ENCODE measurements at places on chromosomes 13 and 19.
A peak's percentile ranks its signal among the peaks of the same experiment; 100 is the strongest.

DNA sequence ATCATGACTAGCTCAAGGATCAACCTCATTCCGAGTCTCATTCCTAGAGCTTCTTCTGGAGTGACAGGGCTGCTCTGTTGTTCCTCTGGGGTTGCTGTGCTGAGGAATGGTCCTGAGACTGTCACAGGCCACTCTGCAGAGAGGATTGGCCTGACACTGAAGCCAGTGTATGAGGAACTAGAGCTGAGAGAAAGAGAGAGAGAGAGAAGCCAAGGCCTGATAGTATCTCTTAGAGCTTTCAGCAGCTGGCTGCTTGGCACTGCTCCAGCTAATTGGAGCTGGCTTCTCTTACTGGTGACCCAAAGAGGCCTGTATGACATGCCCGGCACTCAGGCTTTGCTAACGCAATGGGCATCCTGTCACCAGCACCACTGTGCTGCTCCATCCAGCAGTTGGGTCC is 73.4 kb upstream of the FLT1 start:
- peak; percentile 8 for DNase-seq

DNA sequence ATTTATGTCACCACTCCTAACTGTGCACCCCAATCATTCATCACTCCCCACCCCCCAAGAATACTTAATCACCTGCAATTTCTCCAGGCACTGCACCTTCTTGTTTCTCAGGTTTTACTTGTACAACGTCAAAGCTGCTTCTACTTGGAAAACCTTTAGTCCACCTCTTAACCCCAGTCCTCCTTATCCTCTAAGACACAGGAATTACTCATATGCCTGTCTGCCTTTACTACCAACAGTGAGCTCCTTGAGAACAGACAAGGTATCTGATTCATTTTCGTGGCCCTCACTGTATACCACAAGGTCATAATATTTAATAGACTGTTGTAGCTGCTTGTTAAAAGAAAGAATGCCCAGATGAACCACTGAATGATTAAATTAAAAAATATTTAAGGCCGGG is 21.0 kb upstream of the NDFIP2 start:
- no peak for DNase-seq

DNA sequence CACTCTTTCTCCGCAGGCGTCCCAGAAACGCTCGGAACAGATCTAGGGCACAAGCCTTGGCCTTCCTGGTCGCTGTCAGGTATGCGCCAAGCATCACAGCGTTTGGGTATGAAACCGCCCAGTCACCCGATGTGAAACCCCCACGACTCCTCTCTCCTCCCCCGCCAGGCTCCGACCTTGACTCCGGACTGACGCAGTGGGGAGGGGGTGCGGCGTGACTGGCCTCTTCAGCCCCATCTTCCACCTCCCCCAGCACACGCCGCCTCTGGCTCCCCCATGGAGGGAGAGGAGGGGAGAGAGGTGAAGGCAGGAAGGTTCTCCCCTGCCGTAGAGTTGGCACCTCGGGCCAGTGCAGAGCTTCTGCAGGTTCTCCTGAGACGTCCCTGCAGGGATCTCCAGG is 22.0 kb upstream of the ARHGEF7 start:
- DNase-seq, result no peak

DNA sequence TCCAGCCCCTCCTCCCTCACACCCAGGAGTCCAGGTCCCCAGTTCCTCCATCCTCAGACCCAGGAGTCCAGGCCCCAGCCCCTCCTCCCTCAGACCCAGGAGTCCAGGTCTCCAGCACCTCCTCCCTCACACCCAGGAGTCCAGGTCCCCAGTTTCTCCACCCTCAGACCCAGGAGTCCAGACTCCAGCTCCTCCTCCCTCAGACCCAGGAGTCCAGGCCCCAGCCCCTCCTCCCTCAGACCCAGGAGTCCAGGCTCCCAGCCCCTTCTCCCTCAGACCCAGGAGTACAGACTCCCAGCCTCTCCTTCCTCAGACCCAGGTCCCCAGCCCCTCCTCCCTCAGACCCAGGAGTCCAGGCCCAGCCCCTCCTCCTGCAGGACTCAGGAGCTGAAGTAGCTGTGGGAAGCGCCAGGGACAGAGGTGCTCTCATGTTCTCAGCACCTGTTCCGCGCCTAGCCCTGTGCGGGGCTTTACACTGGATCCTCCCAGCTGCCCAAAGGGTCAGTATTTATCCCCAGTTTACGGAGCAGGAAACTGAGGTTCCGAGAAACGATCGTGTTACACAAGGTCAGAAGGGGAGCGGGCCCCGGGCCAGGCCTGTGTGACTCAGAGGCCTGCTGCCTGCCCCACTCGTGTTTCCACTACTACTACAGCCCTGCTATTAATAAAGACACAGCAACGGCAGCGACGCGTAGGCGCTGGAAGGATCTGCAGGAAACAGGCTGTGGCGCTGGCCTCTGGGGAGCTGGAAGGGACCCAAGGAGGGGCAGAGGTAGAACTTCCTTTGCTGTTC is 1.7 kb upstream of the SBK3 start:
- no peak for DNase-seq

DNA sequence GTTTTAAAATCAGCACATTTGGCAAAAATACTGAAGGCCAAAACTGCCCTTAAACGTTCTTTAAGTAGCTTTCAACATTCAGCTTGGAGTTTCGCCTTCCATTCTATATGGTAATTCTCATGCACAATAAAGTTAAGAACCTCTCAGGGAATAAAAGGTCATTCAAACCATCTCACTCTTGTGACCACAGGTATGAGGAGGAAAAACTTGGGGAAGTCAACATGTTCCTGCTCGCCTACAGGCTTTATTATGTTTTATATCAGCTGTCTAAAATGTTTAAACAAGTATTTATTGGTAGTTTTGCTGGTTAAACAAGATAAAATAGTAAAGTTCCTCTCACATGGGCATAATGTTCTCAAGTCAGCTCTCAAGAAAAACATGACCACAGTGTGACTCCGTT is 19.9 kb upstream of the TM9SF2 start:
- no peak for DNase-seq

DNA sequence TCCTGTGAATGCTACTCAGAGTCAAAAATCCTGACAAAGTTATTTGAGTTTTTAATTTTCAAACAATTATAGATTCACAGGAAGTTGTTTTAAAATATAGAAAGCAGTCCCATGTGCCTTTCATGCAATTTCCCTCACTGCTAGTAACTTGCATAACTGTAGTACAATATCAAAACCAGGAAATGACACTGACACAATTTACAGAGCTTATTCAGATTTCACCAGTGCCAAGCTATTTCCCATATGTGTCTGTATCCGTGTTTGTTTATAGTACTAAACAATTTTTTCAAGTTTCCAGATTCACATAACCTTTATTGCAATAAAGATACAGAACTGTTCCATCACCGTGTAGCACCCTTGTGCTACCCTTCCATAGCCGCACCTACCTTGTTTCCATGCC is 934.6 kb downstream of the PCDH17 start:
- DNase-seq, result no peak

DNA sequence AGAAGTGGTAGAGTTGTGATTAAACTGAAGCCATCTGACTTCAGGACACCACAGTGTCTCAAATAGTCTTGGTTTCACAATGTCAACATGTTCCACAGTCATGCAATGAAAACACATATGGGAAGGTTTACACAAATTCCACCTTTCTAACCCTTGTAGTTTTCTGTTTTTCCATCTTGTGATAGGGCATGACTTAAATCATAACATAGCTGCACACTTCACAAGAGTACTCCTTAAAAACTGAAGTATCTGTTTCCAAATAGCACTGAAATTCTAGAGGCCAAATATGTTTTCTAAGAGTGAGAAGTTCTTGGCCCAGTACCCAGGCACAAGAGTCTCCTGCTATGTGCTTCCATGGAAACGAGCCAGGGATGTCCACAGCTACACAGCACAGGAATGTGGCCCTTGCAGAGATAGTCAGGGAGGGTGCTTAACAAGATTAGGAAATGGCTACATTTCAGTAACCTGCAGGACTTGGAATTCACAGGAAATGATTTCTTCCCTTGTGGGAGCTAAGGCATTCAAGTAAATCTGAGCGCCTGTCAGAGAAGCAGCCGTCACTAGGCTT is 269.1 kb downstream of the NDFIP2 start:
- DNase-seq, result no peak

DNA sequence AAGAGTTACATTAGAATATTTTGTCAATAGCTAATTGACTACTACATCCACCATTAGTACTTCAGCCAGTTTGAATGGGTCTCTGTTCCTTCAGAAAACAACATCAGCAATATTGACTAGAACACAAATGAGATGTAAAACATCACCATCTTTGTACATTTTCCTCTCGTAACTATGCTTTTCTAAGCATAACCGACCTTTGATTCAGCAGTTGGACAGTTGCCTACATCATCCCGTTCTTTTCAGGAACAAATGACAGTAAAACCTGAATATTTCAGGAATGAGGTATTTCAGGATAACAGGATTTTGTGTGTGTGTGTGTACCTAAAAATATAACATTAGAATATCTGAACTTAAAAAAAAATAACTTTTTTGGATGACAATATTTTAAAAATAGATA is 60.9 kb downstream of the STARD13 start:
- no peak for DNase-seq

DNA sequence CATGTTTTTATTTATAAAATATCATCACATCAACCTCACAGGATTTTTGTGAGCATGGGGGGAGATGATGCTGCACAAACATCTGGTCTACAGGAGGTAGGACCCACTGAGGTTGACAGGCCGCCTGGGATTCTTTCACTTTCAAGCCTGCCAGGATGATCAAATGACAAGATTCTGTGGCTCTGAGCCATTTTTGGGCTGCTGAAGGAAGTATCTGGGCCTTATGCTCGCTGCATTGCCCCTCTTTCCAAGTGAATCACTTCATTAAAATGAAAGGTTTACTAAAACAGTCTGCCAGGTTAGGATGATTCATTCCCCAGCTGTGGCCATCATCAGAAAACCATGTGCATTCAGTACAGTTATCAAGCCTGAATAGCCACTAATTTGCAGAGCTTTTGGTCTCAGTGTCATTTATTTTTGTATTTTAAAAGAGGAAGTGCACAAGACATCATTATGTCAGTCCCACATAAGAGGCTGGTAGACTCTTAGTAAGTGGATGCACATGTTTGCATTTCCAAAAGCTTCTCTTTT is 34.4 kb downstream of the STARD13 start:
- no peak for DNase-seq

DNA sequence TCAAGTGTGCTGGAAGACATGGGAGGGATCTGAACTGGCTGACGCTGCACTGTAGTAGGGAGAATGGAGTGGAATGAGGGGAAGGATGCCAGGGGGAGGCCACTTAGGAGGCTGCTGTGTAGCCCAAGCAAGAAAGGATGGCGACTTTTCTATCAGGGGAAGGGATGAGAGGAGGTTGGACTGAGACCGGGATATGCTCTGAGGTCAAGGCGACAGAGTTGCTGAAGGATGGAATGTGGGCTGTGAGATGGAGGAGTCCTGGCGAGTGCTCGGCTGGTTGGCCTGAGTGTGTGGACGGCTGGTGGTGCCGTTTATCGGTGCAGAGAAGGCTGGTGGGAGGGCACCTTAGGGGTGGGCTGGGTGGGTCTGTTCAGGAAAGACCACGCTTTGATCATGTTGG is 45.7 kb downstream of the IRS2 start:
- no peak for DNase-seq

DNA sequence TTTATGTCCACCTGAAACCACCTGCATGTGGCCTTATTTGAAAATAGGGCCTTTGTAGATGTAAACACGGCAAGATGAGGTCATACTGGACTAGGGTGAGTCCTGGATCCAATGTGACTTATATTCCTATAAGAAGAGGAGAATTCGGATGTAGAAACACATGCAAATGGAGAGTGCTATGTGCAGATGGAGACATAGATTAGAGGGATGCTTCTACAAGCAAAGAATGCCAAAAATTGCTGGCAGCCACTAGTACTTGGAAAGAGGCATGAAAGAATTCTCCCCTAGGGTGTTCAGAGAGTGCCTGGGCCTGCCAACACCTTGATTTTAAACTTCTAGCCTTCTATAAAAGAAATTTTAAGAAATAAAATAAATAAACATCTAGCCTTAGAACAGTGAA is 226.1 kb downstream of the RFC3 start:
- no peak for DNase-seq

DNA sequence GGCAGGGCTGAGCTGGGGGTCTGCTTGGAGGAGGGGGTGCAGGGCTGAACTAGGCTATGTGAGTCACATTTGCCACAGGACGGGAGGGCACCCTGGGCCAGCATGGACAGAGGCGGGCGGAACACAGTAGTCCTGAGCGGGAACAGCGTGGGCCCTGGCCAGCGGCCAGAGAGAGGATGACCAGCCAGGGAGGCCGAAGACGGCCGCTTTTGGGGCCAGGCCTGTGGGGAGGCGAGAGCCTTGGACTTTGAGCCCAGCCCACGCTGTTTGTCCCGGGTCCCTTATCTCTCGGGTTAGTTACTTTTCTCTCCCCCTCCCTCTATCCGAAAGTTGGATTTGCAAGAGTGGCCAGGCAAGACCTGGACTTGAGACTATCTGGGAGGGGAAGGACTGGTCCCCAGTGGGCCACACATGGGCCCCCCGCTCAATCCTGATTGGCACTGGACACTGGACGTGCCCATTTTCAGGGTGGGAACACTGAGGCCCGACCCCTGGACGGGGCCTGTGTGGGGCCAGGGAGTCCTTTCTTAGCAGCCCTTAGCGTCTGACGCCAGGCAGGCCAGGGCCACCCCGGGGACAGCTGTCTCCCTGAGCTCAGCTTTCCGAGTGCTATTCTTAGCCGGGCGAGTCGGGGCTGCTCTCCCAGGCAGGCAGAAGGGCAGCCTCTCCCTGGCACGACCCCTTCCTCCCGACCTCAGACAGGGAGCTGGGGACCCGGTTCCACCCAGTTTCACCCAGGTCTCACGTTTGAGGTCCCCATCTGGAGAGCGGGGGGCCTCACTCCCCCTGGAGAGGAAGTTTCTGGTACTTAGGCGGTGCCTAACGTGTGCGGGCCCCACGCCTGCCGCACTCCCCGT is 833 bp downstream of the GAMT start:
- no peak for DNase-seq

DNA sequence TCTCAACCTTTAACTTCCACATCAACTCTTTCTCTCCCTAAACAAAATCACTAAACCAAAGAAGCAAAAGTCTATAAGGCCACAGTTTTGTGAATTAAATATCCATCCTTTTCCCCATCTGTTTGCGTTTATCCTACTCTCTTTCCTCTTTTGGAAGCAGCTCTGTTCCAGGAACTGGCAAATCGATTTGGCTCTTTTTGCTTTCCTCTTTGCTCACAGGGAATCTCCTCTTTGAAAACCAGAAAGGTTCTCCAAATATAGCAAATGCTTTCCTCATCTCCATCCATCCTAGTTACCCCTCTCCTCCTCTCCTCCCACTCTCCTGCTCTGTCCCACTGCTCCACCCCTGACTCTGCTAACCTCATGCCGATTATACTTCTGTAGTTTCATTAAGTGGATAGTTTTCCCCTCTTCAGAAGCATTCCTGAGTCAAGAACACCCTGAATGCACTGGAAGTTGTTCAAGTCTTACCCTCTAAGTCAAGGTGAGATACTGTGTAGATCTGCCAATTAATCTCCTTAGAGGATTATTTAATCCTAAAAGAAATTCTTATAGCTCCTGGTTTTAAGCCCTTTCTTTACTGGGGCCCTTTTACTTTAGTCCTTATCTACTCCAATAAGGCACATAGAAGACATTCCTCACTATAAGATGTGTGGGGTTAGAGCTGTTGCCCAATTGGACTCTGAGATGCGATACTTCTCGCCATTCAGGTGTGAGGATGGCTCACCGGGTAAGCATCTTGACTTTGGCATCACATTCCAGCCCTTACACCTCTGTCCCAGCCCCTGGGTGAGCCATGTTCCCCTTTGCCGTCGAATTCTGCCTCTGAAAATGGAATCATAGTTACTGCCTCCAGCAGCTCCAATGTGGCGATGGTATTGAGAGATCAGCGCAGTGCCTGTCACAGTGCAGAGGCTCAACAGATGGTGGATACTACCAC is 67.6 kb downstream of the COL4A2 start:
- DNase-seq, result no peak

All from NCI-H1092 (cell line).